ENCODE measurements at places on chromosomes 7 and 10.

DNA sequence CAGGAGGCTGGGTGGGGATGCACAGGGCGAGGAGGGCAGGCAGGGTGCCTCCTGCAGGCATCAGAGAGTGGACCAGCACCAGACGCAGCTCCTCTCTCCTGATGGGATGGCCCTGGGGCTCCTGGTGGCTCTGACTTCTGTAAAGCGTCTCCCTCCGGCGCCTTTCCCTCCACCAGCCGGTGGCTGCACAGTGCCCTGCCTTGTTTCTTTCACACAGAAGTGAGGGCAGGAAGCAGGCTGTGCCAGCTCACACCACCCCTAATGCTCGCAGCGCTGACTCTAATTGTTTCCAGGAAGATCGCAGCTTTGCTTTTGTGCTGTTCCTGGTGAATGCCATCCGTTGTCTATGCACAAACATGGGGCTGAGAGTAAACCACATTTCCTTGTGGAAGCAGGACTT is 152.3 kb upstream of the LANCL2 start:
- DNase-seq: no peak

DNA sequence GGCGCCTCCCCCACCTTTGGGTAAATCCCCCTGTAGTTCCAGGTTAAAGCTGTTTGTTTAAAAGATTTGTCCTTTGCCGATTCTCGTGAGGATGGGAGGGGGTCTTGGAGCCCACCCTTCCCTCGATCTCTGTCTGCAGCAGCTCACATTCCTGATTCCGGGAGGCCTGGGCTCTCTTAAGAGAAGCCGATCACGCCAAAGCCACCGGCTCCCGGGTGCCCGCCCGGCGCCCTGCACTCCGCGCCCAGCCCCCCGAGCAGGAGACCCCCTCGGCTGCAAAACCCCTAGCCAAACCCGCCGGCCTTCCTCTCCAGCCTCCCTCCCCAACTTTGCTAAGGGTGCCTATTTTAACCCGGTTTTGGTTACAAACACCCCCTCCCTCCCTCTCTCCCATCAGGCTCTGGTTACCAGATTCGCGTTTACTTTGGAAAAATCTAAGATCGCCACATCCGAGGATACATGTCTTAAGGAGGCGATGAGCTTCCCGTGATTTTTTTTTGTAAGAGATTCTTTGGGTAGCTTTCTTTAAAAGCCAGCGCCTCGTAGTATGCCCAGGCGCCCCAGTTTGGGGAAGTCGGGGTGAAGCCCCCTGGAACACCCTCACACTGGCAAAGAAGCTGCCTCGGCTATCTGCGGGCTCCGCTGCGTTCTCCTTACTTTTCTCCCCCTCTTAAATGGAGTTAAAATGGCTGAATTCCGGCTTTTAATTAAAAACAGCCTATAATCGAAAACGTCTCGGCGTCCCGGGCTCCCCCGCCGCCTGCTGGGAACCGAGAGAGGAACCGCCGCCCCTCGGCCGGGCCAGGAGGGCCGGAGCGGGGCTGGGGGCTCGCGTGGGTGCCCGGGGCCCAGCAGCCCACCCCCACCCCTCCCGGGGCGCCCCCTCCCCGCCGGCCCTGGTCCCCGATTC is 983 bp downstream of the TNRC18 start:
- DNase-seq: no peak

DNA sequence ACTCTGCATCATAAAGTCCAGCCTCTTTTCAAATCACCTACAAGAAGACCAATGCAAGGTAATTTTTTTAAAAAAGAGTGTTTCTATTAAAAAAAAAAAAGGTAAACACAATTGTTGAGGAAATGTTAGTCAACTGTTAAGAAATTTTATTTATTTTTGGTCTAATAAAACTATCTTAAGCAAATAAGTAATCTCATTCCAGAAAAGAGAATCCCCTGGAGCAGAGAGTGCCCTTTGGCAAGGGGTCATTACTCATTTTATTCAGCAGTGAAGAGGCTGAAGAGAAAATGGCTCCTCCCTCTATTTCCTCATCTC is 63.4 kb upstream of the GSDME start:
- no peak for DNase-seq

DNA sequence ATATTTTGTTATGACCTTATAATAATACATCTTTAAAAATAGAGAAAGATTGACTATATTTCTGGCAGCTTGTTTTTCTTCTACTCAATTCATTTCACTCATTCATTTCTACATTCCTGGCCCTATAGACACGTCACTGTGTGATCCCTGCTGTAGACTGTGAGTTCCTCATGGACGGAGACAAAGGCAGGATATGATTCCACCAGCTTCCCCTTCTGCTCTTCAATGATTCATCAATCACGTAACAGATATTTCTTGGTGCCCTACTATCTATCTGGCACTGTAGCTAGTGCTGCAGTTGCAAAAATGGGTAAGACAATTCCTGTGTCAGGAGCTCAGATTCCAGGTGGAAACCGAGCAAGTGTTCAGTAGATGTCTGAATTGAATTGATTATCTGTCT is 415.0 kb downstream of the SFMBT2 start:
- no peak for DNase-seq

DNA sequence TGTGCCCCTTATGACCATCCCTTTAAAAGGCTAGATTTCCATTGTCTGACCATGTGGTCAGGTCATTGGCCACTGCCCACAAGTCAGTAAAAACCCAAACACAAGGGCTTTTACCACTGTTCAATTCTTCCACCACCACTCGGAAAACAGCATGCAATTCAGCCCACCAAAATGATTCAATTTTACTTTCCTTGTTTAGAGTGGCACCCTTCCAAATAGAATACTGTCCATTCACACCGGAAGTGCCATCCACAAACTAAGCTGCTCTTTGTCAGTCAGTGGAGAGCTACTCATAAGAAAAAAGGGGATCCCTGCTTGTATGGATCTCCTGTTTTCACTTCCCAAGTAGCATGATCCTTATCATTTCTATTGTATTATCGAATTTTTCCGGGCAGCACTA is 350.7 kb upstream of the MBL2 start:
- DNase-seq: no peak

DNA sequence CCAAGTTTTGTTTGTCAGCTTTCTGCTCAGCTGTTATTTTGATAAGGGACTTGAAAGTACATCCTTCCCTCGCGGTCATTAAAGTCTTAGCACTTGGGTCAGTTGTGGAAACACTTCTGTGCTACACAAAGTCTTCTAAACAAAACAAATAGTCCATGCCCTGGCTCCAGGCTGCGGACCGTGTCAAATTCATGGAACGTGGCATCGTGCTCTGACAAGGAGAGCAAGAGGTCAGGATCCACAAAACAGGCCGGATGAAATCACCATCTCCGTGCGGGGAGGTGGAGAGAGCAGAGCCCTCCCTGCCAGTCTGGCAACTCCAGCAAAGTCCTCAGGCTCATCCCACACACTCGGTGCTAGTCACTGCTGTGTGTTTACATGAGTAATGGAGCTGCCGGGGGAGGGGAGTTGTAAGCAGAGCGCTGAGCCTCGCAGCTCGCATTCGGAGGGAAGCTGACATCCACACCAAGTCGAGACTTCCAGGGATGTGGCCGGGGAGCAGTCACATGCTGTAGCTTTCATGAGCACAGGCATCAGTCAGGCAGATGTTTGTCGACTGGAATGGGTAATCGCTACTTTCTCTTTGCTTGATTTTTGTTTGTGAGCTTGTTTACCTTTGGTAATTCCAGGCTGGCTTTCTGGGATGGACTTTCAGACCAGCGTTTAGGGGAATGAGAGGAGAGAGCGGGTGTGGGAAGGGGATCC is 147.6 kb downstream of the ARID5B start:
- peak; percentile 88 for DNase-seq

DNA sequence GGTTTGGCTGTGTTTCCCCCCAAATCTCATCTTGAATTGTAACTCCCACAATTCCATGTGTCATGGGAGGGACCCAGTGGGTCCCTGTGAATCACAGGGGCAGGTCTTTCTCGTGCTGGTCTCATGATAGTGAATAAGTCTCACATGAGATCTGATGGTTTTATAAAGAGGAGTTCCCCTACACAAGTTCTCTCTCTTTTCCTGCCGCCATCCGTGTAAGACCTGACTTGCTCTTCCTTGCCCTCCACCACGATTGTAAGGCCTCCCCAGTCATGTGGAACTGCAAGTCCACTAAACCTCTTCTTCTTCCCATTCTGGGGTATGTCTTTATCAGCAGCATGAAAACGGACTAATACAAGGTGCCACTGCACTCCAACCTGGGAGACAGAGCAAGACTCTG is 329.2 kb downstream of the TNS3 start:
- no peak for DNase-seq

- no peak for DNase-seq
Observed at GRCh38 chr10:67783606-67784294, 54.2 kb downstream of the DNAJC12 start.

GRCh38 chr10:92890471-92890870 is 42.2 kb downstream of the EXOC6 start:
- no peak for DNase-seq

- DNase-seq: peak; percentile 48
Observed at GRCh38 chr7:140639366-140640053, 1.1 kb downstream of the DENND2A start.

DNA sequence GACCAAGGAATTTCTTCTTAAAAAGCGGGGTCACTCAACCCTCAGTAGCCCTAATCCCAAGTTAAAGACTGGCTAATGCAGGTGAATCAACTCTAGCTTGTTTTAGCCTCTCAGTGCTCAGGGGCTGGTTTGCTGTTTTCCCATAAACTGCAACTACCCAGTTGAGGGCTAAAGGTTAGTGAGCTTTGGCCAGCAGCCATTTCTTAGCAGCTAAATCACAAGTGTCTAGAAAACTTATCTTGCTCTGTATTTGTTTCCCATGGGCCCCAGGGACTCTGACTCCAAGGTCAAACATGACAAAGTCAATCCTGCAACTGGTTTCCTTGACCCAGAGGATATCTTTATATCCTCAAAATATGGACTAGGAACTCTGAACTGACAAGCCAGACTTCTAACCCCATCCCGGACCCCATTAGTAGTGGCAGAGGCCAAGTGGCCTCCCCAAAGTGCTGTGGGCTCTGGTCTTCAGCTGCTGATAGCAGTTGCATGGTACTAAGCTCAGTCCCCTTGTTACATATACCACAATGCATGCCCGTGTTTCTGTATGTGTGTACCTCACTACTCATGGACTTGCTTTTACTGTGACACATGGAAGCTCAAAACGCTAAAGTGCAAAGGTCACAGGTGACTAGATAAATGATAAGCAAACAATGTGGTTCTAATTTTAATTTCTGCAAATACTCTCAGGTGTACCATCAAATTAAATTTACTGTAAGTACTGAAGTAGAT is 793.0 kb upstream of the IGFBP3 start:
- no peak for DNase-seq

- no peak for DNase-seq
Observed at GRCh38 chr7:127485482-127485881, 93.0 kb upstream of the ZNF800 start.

GRCh38 chr10:118332236-118332635 is 9.9 kb downstream of the FAM204A start:
- no peak for DNase-seq

DNA sequence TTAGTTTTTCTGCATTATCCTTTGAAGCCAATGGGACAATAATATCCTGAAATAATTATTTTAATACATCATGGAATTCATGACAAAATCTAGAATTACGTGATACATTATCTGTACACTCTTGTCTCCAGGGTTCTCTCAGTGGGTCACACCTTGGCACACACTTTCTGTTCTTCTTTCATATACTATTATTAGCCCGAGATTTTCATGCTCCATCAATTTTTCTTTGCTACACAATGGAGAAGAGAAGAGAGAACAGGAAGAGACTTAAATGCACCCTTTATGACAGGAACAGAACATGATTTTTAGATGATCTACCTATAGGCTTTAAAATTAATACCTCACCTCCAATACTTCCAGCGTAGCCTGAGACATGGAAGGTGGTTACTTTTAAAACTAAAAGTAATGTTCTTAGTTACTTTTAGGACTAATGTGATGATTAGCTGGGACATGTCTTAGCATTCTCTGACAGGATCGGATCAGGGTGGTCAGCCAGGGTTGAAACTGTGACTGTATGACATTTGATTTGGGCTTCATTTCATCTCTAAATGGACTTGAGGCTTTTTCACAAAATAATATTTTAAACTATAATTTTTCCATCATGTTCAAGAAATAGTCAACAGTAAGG is 148.2 kb upstream of the WNT16 start:
- DNase-seq: no peak

All from activated naive CD4-positive, alpha-beta T cell treated with anti-CD3 and anti-CD28 coated beads, Interleukin-2, amount 50 U/mL, for 16 hours (primary cell).